NCI-H1105 treated with DMSO at 0.1 percent for 48 hours (cell line): ENCODE measurements at places on chromosomes 7 and 10.

DNA sequence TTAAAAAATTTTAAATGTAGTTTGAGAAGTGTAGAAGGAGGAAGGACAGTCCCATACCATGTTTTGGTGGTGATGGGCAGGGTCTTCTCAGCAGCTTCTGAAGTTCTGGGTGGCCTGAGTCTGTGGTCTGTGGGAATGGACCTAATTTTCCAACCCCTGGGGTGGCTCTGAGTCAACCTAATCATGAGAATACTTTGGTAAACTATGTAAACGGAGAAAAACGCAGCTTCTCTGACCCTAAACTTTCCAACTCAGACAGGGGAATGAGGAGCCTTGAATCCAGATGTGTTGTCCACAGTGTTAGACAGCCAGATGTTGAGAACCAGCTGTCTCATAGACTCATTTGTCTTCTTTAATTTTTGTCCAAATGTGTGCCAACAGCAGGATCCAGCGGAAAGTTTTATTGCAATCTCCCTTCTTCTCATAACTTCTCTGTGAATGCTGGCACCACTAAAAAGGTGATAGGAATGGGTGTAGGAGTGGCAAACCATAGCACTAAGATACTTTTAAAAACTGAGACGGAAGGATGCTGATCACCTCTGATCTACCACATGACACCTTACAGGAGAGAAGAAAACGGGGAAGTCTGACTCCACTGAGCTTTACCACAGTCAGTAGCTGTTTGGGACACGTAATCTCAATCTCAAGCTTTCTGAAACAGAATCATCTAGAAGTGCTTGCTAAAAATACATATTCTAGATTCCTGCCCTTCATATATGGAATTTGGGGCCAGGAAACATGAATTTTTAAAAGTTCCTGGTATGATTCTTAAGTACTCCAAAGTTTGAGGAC lies 90.5 kb upstream of the PHYHIPL start:
- no peak for DNase-seq

DNA sequence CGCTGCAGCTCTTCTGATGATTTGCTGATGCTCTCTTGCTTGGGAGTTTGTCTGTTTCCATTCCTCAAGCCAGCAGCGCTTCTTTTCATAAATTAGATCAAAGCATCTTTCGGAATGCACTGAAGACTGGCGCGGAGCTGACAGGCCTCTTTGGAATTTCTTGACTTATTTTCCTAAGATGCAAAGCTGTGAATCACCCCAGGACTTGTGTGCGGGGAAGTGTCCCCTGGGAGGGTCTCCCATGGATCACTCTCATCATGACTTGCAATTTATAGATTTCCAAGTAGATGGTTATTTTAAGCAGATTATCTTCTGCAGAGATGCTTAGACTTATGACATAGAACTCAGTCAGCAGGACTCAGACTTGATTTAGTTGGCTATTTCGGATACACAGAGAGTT lies 467.2 kb downstream of the TCERG1L start:
- DNase-seq, result no peak

DNA sequence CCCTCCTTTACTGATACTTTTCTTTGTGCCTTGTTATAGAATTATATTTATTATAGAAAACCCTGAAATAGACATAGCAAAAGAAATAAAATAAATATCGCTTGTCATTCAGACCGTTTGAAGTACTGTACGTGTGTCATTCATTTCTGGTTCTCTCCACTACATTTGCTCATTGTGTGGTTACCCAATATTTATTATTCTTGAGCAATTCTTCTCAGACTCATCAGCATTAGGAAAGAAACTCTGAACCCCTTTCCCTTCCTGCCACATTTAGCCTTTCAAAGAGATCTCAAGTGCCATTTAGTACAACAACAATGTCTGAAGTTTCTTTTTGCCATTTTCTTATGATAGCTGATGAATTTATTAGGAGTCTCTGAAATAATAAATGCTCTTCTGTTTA lies 154.1 kb downstream of the KIAA1217 start:
- DNase-seq, result no peak

GRCh38 chr7:81618396-81619014 lies 151.3 kb downstream of the HGF start:
- DNase-seq, result no peak

DNA sequence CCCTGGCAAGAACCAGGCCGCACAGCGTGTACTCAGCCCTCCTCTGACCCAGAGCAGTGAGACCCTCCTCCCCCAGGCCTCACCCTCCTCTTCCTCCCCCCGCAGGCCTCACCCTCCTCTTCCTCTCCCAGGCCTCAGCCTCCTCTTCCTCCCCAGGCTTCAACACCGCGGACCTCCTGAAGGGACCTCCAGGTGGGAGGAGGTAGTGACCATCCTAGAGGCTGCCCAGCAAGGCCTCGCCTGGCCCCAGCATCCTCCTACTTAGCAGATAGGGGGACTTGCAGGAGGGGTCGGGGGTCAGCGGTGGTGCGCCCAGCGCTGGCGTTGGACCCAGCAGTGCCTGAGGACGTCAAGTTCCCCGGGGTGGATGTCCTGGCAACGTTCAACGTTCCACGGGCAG lies 270.8 kb downstream of the ELFN1 start:
- DNase-seq, result no peak

DNA sequence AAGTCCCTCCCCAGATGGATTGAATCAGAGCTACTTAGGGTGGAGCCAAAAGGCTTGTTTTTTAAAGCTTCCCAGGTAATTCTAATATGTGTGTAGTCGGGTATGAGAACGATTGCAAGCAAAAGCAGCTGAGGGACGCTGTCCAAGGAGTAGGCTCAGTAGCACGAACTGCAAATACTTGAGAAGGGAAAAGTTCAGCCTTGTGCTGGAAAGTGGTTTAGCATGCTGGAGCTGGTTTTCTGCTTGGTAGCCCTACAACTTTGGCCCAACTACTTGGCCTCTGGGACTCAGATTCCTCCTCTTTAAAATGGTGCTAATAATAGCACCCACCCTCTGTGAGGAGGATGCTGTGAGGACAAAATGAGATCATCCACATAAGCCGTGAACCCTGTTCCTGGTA lies 76.2 kb downstream of the AHR start:
- DNase-seq, result no peak

DNA sequence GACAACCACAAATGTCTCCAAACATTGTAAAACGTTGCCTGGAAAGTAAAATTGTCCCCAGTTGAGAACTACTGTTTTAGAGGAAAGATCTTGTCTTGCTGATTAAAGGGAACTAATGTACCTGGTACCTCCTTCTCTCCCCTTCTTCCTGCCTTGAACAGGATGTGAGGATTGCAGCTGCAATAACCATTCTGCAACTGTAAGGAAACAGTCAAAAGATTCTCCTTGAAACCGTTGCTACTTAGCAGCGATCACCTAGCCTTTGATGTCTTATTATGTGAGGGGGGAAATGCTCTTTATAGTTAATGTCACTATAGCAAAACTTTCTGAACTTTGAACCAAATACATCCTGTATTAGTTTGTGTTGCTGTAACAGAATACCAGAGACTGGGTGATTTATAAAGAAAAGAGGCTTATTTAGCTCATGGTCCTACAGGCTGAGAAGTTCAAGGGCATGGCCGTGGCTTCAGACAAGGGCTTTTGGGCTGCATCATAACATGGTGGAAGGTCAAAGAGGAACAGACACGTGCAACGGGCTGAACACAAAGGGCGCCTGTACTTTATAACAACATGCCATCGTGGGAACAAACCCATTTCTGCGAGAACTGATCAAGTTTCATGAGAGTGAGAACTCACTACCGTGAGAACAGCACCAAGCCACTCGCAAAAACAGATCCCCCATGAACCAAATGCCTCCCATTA lies 54.2 kb upstream of the PARD3 start:
- no peak for DNase-seq

- DNase-seq, result no peak
Measured at GRCh38 chr7:154699417-154699816, 303.5 kb downstream of the PAXIP1 start.

DNA sequence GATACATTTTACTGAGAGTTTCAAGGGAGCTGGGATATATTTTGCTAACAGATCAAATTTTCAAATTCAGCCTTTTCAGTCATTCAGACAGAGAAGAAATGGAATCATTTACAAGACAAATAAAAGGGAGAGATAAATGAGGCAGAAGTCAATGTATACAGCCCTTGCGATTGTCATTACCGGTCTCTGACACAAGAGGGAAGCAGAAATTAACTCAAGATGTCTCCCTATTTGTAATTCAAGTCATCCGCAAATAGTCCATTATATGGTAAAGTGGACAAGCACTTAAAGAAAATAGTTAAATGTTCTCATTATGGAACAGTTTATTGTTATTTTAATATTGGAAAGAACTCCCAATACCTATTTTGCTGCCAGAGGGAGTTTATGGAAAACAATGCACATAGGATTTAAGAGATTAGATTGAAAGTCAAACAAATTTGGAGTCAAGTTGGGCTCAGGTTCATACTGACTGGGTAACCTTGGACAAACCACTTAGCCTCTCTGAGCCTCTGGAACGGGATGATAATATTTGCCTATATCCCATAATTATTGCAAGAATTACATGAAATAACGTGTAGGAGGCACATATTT lies 89.3 kb upstream of the PRKCQ start:
- DNase-seq, result peak; percentile 11

DNA sequence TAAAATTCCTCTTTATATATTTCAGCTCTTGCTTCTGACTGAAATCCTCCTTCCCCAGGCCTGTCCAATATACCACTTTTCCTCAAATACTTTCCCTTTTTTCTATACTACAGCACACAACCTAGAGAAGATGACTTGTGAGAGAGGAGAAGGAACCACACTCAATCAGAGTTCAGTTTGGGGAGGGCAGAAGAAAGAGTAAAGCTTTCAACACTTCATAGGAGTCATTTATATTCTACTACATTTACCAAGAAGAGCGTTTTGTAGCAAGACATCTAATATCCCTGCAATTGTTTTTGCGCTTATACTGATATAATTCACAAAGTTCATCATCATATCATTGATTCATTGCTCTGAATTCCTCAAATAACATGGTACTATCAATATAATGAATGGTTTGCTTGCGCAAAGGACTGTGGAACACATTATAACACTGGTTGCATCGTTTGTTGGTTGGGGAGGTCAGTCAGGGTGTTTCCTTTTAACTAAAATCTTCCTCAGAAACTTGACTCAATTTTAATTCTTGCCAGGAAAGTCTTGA lies 792.5 kb upstream of the CELF2 start:
- no peak for DNase-seq

GRCh38 chr10:119302591-119303253 lies 95.4 kb downstream of the GRK5 start:
- DNase-seq, result no peak

- no peak for DNase-seq
Measured at GRCh38 chr7:90303241-90303640, 17.9 kb downstream of the FAM237B start.

GRCh38 chr10:122997864-122998263 lies 10.7 kb downstream of the IKZF5 start:
- no peak for DNase-seq

- peak; percentile 25 for DNase-seq
Measured at GRCh38 chr10:88064608-88065382, 201.4 kb downstream of the PTEN start.

- DNase-seq, result no peak
Measured at GRCh38 chr7:50347693-50348092, 43.2 kb downstream of the IKZF1 start.

GRCh38 chr7:158246272-158246959 lies 341.2 kb downstream of the PTPRN2 start:
- no peak for DNase-seq

DNA sequence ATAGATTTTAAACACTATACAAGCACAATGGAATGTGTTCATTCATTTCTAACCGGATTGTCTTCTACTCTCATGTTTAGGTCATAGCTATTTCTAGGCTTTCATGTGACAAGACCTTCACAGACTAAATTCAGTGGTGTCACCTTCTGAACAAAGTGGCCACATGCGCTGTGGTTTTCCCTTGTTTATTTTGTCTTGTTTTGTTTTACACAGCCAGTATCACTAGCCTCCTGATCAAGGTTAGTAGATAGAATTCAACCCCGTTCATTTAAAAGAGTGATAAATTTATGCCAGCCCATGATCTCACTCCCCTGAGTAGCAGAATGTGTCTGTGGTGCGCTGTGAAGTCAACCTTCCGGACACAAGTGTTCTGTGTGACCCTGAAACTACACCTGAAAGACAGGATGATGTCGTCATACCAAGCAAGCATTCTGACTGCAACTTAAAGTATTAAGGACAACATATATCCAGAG lies 209.1 kb downstream of the CREB5 start:
- no peak for DNase-seq

DNA sequence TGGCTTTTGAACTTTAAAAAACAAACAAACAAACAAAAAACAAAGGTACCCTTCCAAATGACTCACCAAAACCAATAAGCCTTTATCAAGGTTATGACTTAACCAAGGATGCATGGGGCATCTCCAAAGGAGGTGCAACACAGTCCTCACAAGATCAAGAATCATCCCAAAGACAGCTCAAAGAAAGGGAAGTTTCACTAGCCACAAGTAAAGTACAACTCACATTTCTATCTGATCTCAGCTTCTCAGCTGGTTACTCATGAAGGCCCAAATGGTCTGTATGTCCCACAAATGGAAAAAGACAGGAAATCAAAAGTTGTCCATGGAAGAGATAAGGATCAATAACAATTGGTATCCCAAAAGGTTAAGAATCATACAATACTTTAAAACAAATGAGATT lies 6.0 kb upstream of the MKLN1 start:
- DNase-seq, result no peak

DNA sequence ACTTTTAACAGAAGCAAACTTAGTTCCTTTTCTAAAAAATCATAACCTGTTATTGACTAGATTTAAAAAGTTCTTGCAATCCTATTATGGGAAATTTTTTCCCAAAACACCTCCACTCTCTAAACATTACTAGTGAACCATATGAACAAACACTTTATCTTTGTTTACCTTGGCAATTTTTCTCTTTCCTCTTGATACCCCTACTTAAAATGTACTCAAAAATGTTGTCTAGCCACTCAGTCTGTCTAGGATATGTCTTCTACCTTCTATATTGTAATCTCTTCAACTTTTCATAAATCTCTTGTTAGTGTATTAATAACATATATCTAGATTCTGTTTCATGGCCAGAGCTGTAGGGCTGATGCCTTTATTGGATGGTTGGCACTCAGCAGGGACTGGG lies 630.0 kb upstream of the GRM3 start:
- no peak for DNase-seq

DNA sequence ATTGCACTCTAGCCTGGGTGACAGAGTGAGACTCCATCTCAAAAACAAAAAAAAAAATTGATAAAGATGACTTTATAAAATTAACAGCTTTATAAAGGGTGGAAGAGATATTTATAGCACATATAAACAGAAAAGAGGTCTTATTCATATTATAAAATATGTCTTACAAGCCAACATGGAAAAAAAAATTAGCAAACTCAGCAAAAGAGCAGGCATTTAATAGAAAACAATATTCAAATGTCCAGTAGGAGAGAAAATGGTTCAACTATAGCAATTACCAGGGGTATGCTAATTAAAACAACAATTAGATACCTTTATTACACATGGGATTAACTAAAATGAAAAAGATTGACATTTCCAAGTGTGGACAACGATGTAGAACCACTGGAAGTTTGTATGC lies 929.1 kb downstream of the REEP3 start:
- no peak for DNase-seq

- no peak for DNase-seq
Measured at GRCh38 chr7:106187613-106188350, 75.7 kb upstream of the SYPL1 start.
